ENCODE measurements at places on chromosomes 13 and 19. TPM values are rescaled to one million over a fixed set of nuclear protein-coding genes. Genes with fewer than 3 reads are reported as not detected.

The CLEC17A gene
- under 0.01 TPM for total RNA-seq

The ZNF28 gene
- total RNA-seq: 19.9 TPM

The CDC42EP5 gene
- total RNA-seq: 29.6 TPM

The PTH2 gene
- not detected for total RNA-seq

The GFY gene
- not detected for total RNA-seq

The KRTDAP gene
- total RNA-seq: not detected

The KLK1 gene
- total RNA-seq: not detected

The SHANK1 gene
- 0.97 TPM for total RNA-seq

The FFAR3 gene
- not detected for total RNA-seq

The TMEM150B gene
- not detected for total RNA-seq

The C5AR2 gene
- total RNA-seq: not detected

The VAV1 gene
- not detected for total RNA-seq

The PPM1N gene
- 1.9 TPM for total RNA-seq

The IGFL1 gene
- total RNA-seq: not detected

The RGCC gene
- total RNA-seq: 34.8 TPM

The ZNF560 gene
- total RNA-seq: not detected

The VSIG10L gene
- total RNA-seq: under 0.01 TPM

The ETV2 gene
- total RNA-seq: 0.30 TPM

The KIR2DL4 gene
- not detected for total RNA-seq

The CBY2 gene
- total RNA-seq: not detected

The ZNF491 gene
- total RNA-seq: 1.5 TPM

The IZUMO4 gene
- total RNA-seq: not detected

The NKG7 gene
- not detected for total RNA-seq

The ZNF546 gene
- 8.2 TPM for total RNA-seq

The GEMIN7 gene
- total RNA-seq: 30.5 TPM

Measured in epithelial cell of umbilical artery (primary cell).